HS-5 (cell line): ENCODE measurements at places on chromosomes 12 and 14.

DNA sequence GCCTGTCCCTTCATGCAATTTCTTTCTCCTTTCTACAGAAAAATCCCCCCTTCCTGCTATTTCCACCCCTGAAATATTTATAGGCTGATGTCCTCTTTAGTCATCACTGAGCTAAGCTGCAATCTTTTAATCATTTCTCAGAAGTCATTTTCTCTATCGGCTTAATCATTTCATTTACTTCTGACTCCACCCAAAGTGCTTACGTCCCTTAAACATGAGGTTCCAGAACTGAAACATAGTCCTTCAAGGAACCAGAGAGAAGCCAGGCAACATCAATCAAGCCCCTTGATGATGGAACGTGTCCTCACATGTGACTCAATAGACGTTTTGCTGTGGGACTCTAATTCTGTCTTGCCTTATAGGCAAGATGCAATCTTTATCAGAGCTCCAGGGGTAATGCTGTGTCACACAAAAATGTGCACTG is 148.7 kb upstream of the KRR1 start:
- DNase-seq, result peak; percentile 88

DNA sequence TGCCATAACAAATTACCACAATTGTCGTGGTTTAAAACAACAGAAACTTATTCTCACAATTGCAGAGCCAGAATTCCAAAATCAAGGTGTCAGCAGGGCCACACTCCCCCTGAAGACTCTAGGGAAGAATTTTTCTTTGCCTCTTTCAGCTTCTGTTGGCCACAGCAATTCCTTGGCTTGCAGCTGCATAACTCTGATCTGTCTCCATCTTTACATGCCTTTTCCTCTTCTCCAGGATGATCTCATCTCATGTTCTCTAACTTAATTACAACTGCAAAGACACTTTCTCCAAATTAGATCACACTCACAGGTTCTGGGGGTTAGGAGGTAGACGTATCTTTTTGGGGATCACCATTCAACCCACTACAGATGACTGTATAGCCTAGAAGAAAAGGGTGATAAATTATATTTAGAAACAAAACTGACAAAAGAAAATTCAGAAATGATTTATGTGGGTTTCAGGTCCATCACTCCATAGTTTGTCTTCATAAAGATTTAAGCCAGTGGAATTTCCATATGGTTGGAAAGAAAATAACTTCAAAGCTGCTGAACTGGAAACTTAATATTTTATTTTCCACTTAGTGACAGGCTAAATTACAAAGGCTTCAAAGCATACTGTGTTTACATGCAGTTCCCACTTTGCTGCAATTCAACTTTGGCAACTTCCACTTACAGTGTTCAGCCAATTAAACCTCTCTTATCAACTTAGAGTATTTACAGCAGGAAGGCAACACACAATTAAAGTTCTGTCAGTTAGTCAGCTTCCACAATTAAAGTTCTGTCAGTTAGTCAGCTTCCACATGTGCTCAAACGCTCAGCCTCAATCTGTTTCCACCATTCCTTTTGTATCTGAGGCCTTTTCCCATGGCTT is 213.3 kb downstream of the EPS8 start:
- no peak for DNase-seq

DNA sequence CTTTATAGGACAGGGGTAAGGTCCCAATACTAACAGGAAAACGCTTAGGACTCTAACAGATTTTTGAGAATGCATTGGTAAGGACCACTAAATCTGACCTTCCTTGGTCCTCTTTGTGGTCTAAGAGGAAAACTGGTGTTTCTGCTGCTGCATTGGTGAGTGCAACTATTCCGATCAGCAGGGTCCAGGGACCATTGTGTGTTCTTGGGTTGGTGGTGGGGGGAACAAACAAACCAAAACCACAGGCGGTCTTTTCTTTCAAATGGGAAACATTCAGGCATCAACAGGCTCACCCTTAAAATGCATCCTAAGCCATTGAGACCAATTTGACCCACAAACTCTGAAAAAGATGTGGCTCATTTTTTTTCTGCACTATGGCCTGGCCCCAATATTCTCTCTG is 20.7 kb downstream of the EPYC start:
- no peak for DNase-seq

GRCh38 chr12:76074701-76075336 is 9.7 kb downstream of the NAP1L1 start:
- no peak for DNase-seq

- DNase-seq, result no peak
These were observed 40.5 kb upstream of the USP44 start for GRCh38 chr12:95591731-95592130.

- DNase-seq, result no peak
These were observed 397.7 kb upstream of the PRICKLE1 start for GRCh38 chr12:42987216-42987650.

DNA sequence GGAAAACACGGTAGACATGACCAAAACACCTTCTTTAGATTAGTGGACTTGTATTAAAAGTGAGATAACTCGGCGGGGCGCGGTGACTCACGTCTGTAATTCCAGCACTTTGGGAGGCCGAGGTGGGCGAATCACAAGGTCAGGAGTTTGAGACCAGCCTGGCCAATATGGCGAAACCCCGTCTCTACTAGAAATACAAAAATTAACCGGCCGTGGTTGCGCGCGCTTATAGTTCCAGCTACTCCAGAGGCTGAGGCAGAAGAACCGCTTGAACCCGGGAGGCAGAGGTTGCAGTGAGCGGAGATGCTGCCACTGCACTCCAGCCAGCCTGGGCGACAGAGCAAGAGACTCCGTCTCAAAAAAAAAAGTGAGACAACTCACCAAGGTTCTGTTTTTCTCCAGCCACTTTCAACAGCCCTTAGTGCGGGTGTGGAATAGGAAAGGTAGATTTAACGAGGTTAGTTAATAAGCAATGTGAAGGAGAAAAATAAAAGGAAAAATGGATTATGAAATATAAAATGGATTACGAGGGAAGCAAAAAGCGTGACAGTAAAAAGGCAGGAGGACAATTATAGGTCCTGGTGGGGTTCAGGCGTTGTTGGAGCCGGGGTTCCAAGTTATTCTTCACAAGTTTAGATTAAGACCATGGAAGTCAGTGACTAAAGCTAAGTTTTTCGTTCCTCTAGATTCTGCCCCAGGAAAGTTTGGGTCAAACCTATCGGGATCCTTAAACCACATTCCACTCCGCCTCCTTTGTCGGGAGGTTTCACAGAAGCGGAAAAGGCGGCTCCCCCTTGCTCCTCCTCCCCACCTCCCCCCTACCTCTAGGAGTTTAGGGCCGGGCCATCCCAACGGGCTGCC is 534 bp downstream of the PPP2R3C start:
- no peak for DNase-seq
